Epithelial cell of esophagus (primary cell): ENCODE measurements at places on chromosomes 16 and 17.

GRCh38 chr16:30447512-30448226 lies 2.0 kb upstream of the SEPHS2 start:
- no peak for DNase-seq

DNA sequence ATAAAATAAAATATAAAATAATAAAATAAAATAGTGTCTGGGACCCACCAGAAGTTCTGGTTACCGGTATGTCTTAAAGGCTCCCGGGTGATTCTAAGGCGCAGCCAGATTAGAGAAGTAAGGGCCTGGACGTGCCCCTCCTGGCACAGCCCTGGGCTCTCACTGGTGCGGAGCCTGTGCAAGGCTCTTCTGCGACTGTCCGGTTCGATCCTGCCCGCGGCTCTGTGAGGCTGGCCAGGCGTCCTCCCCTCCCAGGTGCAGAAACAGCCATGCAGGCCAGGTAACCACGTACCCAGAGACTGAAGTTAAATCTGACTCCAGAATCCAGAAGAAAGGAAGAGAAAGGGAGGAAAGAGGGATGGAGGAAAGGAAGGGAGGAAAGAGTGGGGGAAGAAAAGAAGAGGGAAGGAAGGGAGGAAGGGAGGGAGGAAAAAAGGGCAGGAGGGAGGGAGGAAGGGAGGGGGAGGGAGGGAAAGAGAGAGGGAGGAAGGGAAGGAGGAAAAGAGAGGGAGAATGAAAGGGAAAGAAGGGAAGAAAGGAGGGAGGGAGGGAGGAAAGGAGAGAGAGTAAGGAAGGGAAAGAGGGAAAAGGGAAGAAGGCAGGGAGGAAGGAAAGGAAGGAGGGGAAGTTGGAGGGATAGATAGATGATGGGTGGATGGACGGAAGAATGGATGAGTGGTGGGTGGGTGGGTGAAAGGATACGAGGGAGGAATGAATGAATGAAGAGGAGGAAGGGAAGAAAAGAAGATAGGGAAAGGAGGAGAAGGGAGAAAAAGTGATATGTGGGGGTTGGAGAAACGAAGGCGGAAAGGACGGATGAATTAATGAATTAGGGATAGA lies 42.3 kb downstream of the C16orf82 start:
- DNase-seq: no peak

DNA sequence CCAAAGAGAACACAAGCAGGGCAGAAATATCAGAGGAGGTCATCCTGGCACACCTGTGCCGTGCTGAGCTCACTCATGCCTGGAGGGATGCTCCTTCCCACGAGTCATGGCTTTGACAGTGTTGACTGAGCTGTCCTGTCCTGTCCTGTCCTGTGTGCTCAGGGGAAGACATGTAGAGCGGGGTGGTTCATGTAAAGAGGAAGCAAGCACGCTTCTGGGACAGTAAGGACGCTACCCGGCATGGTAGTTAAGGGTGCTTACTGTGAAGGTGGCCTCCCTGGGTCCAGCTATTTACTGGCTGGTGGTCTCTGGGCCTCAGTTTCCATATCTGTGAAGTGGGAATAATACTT lies 398 bp downstream of the LGALS9 start:
- peak; percentile 89 for DNase-seq

DNA sequence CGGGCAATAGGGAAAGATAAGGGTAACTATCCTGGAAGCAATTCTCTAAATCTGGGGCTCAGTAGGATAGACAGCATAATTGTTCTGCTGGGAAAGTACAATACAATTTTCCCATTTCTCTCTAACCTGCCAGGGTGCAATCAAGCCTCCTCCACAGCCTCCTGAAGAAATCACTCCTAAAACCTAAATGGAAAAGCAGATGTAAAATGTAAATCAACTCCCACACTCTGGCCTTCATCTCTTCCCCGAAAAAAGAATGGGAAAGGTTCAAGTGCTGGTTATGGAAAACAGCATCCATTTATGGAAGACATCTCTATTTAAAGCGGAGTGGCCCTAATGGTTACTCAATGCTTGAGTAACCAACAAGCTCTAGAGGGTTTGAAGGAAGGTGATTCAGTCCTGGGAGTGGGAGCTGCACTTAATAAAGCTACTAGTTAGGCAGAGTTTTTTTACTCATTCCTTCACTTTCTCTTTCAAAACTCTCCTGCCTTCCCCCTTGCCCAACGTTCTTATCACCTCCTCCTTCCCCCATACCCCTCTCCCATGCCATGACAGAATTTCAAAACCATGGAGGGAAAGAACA lies 5.1 kb downstream of the MMD start:
- DNase-seq: peak; percentile 54

DNA sequence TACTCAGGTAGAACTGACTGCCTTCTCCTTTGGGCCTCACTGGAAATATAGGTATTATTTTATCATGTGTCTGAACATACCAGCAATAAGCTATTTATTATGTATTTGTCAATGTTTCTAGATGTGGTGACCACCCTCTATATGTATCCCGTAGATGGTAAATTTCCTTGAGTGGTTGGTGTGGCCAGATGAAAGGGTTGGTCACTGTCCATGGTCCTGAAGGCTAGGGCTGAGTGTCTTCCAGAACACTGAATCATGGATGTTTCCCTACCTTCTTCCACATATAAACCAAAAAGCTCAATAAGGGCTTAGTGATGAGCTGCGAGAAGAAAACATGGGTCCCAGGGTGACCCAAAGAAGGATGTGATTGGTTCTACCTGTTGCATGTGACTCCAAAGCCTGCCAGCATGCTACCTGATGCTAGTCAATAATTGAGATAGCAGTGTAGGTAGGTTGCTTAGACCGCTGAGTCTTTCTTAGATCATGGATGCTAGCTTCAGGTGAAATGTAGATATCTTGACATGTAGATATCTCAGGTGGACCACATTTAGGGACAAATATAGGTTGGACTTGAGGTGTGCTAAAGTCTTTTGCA lies 150.3 kb downstream of the ASIC2 start:
- DNase-seq: peak; percentile 67

GRCh38 chr16:16137110-16137509 lies 86.2 kb downstream of the ABCC6 start:
- DNase-seq: no peak

DNA sequence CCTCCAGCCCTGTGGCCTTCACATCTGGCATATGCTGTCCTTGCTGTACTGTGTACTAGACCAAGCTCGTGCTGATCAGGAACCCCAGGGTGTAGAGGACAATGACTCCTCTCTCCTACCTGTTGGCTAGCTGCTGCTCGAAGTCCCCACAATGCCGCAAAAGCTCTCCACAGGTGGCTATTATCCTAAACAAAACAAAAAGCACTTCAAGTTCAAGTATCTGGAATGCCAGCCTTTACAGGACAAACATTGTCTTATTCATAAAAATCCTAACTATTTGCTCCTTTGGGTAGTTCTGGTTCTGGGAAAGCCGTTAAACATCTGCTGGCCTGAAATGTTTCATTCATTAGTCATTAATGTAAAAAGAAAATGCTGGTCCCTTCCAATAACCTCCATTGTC lies 42.8 kb downstream of the COG7 start:
- DNase-seq: no peak

GRCh38 chr17:58535431-58535830 lies 21.0 kb upstream of the MTMR4 start:
- no peak for DNase-seq

- no peak for DNase-seq
Observed at GRCh38 chr16:2154533-2155090, 970 bp upstream of the TRAF7 start.

DNA sequence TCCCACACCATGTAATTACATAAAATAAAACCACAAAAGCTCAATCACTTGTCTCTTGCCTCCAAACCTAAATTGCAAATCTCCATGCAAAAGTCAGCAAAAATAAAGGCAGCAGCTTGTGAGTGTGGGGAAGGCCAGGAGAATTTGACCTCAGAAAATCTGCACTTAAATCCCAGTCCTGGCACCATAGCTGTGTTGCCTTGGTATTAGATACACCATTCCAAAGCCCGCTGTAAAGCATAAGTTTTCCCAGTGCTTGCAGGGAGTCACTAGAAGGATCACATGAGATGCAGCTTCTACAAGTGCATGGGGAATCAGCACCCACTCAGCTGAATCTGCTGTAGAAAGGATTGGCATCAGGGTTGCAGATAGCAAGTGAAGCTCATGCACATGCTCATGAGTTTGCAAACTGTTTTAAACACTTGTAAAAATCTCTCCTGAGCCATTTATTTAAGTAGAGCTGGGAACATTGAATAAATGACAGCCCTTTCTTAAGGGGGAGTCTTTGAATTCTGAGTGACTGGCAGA lies 495.0 kb upstream of the HSBP1 start:
- no peak for DNase-seq

DNA sequence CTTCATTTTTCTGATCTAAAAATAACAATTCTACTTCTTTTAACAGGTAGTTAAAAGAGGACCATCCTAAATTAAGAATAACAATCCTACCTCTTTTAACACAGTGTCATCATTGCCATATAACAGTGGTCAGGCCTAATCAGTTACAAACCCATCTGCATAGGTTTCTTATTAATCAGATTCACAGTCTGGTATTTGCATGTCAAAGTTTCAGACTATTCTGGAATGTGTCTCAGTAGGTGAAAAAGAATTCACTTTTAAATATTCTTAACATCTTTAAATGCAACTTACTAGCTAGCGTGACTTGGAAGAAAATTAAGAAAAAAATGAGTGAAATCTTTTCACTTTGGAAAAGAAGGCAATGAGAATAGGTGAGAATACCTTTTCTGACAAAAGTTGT lies 6.8 kb upstream of the KRT12 start:
- DNase-seq: no peak

GRCh38 chr17:44014133-44014436 lies 678 bp downstream of the TMEM101 start:
- DNase-seq: no peak

GRCh38 chr17:53106886-53107285 lies 715.8 kb upstream of the KIF2B start:
- no peak for DNase-seq

GRCh38 chr17:46139432-46140210 lies 53.6 kb downstream of the KANSL1 start:
- no peak for DNase-seq

DNA sequence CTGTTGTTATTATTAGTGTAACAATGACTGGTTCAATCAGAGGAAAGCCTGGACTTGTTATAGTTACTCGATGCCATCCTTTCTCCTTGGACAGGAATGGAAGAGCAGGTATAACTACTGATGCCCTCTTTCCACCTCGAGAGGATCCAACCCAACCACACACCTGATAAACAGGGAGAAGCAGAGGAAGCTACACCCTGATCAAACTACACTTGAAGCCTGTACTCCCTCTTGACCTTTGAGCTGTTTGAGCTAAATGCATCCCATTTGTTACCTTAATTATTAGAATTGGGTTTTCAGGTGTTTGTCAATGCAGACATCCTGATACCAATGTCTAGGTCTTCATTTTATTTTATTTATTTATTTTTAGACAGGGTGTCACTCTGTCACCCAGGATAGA lies 23.7 kb upstream of the HLF start:
- no peak for DNase-seq

- DNase-seq: no peak
Observed at GRCh38 chr17:21355586-21355985, 20.6 kb upstream of the KCNJ12 start.

DNA sequence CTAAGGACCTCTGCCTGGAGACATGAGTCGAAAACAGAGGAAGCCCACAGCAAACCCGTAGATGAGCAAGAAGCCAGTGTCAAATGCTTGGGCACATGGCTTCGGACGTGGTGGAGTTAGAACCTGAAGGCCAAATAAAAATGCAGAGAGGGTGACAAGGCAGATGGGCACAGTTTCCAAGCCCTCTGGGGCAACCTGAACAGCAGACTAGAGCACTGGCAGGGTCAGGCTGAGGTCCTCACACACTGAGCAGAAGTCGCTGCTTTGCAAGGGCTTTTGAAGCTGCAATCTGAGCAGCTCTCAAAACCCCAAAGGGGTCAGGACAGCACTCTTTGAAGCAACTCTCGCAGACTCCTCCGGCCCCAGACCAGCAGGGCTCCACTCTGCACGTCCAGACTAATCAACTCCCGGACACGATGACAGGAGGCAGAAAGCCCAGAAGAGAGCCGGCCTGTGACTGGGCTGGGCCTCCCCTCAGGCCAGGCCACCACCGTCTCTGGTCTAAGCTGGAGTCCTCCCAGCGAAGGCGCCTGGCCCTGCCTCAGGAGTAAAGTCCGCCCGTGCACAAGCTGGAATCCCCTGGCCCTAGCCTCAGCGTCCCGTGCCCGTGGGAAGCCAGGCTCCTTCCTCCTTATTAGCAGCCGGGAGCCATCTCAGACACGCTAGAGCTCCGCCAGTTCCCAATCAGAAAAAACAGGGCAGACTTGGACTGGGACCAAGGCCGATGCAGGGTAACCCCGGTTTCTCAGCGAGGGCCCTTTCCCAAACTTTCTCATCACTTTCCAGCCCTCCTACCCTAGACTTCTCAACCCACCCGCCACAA lies 924 bp downstream of the SMARCD2 start:
- DNase-seq: peak; percentile 35

DNA sequence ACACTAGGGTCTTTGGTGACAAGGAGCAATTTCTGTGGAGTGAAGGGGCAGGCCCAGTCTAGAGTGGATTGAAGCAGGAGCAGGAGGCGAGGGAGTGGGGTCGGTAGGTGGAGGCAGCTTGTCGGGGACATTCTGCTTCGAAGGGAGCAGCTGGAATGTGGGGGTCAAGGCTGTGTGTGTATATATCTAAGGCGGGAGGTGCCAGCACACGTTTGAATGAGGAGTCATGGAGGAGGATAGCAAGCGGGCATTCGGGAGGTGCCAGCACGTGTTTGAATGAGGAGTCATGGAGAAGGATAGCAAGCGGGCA lies 17.7 kb downstream of the NT5M start:
- DNase-seq: no peak

GRCh38 chr16:89898201-89898967 lies 20.3 kb upstream of the MC1R start:
- DNase-seq: no peak

GRCh38 chr17:18261146-18261515 lies 669 bp downstream of the MIEF2 start:
- DNase-seq: peak; percentile 82

DNA sequence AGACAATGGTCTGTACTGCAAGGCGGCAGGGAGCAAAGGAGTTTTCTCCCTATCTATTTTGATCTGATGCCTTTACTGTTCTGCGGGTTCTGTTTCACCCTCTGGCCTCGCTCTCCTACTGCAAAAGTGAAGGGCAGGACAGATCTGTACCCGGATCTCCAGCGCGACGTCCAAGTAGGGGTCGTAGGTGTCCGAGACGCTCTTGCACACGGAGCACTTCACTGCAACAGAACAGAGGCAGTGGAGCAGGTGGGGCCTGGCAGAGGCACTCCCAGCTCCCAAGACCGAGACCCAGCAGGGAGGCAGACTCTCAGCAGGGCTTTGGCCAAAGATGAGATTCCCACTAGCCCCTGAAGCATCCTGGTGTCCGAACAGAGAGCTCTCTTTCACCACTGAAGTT lies 19.8 kb downstream of the USP36 start:
- DNase-seq: no peak
